ENCODE measurements at places on chromosomes 6 and 20.

DNA sequence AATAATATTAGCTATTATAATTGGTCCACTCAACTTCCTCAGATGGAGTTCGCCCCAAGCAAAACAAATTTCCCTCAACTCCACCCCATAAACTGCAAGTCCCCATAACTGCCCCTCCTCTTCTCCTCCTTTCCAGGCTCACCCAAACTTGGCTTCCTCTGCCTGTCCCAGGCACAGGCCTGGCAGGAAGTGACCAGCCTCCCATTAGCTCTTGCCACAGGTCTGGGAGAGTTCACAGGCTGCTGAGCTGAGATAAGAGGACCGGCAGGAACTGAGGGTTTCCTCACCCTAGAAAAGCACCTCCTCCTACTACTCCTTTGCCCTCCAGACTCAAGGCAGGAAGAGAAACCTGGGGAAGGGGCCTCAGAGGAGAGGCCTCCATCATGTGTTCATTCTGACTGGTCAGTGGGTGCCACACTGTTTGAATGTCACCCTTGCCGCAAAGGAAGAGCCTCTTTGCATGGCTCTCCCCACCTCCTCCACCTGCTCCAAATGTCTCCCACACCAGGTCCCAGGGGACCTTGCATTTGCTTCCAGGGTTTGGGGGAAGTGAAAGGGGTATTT lies 24.5 kb upstream of the SMIM29 start:
- no peak for ATAC-seq

- no peak for ATAC-seq
These were observed 57.1 kb upstream of the C20orf144 start for GRCh38 chr20:33604991-33605370.

DNA sequence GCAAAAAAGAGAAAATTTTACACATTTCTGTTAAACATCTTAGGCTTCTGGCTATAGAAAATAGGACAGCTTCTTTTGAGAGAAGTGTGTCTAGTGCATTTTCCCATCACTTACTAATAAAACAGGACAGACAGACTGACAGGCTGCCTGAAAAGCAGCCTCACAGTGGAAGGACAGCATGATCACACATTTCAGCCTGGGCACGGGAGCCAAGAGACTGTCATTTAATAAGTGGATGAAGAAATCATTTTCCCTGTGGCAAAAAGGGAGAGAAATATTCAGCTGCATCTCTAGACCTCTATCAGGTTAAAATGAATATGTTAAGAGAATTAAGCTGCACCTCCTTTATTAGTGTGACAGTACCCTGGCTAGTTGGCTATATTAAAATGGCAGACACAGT lies 960.5 kb downstream of the KIF16B start:
- ATAC-seq = no peak

- no peak for ATAC-seq
These were observed at the start of gene ENPP3 for GRCh38 chr6:131636880-131637792. ENPP3 (plus strand) TSS chr6:131637302; CDS start chr6:131637385, 83 bp downstream.

DNA sequence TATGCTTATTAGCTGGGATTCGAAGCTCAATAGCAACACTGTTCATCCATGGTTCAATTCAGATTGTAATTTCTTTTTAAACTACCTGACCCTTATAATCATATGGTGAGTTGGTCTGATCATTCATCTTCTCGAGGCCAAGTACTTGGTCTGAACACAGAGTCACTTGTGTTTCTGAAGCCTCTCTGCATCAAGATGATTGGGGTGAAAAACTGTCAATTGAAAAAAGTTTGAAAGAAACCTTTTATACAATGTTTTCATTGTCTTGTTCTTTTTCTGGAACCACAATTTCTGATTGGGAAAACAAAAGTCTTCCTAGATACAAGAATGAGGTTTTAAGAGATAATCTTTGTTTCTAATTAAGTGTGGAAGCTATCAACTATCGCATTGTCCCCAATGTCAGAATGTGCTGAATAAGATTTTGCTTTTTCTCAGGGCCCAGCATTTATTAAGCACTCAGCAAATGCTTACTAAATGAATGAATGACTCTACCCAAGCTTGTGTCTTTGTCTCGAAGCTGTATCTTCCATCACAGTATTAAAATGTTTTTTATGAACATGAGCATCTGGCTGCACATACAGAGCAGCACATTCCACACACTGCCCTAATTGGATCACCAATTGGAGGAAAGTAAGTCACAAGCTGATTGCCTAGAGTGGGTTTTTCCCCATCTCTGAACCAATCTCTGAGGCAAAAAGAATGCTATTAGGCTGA lies 45.0 kb upstream of the MOXD1 start:
- no peak for ATAC-seq

DNA sequence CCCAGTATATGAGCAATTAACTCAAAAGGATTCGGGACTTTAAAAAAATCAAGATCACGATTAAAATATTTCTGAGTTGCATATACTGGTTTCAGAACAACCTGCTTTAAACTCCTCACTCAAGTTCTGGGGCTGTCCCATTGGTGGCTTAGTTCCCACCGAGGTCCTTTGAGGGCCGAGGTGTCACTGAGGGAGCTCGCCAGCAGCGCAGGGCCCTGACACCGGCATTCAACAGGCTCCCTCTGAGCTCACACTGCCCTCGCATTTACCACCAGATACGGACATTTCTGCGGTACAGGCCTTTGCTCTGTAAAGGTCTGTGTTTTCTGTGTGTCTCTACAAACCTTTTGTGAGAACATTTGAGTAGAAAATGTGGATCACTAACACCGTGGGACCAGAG lies 24.4 kb upstream of the BNIP5 start:
- ATAC-seq = no peak

- no peak for ATAC-seq
These were observed 15.9 kb downstream of the IFNGR1 start for GRCh38 chr6:137203256-137203655.
